CD4-positive, alpha-beta T cell (primary cell): ENCODE measurements at places on chromosomes 6 and 20.

GRCh38 chr20:52459150-52459549 is 267.6 kb upstream of the ZFP64 start:
- no peak for DNase-seq

- DNase-seq, result no peak
These were observed 45.3 kb upstream of the SIRPG start for GRCh38 chr20:1702855-1703254.

DNA sequence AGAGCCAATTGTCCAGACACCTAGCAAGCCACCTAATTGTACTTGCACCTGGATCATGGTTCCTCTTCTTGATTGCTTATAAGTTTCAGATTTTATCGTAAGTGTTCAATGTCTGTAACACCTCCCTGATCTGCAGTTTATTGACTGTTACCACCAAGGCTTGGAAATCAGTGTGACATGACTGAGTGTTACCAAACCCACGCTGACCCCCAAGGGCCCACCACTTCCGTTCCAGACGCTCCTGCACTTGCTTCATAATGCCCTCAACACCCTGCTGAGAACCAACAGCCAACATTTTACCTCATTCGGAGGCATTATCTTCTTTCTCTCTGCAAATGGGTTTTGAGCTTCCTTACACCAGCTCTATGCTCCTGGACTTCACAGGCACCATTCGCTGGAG is 6.3 kb downstream of the CCR6 start:
- no peak for DNase-seq

GRCh38 chr20:14838663-14839628 is 501.5 kb upstream of the FLRT3 start:
- no peak for DNase-seq

GRCh38 chr20:31516651-31517050 is 2.4 kb downstream of the HM13 start:
- DNase-seq, result no peak

DNA sequence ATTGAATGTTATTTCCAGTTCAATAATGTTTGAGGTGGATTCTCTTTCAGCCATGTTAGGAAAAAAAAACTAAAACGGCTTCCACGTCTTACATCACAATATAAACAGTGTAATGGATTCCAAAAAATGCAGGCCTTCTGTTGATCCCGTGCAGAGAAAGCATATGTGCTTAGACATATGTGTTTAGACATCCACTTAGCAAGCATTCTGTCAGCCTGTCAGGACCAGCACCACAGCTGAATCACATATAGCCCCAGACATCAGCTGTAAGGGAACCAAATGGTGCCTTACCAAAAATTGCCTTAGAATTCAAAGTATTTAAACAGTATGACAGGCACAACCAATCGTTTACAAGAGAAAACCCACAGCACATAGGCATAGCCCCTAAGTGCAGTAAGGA is 304.9 kb downstream of the EYA4 start:
- DNase-seq, result no peak
